ENCODE measurements at places on chromosomes 5 and 9.
A peak's percentile ranks its signal among the peaks of the same experiment; 100 is the strongest.

DNA sequence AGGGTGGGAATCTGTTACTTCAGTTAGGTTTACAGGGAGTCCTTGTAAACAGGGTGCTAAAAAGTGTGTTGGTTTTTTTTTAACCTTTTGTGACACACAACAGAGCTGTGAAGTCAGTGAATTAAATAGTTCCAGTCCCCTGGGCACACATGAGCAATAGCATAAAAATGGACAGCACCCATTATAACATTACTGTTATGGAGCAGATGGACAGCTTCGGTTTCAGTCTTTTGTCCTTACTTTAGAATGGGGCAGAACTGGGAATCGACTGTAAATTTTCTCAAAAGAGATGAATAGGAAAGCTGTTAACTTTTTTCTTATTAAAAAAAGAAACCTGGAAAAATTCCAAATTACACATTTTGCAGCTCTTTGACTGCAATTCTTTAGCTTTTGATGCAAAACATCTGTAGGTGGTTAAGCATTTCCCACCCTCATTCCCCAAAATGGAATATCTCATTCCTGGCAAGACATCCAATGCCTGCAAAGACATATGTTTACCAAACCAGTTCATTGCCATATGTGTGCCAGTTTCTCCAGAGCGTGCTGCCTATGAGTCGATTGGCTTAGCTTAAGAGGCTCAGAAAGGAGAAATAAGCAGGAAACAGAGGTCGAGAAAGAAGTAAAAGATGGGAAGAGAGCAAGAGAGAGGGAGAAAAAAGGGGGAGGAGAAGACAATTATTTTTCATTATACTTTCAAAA, 212.3 kb upstream of the TMEM161B start:
- DNase-seq = no peak

- no peak for DNase-seq
These were observed 307.3 kb upstream of the NREP start for GRCh38 chr5:112064271-112064701.

GRCh38 chr5:7372399-7372798, 23.5 kb upstream of the ADCY2 start:
- no peak for DNase-seq

DNA sequence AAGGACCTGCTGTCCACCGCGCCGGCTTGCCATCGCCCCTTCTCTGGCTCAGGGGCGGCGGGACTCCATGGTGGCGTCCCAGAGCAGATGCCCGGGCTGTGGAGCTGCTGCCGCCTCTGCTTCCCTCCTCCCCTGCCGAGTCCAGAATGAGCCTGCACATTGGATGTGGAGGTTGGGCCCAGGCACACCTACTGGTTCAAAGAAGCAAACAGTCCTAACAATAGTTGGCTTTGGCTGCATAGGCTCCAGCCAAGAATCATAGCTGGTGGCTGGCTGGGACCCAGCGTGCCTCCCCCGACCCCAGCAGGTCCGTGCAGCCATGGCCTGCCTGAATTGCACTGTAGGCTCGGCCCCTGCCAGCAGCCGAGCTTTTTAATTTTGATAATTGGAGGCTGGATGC, 25.8 kb downstream of the ADAMTSL2 start:
- DNase-seq = no peak

- DNase-seq = no peak
These were observed 157.9 kb downstream of the RNF180 start for GRCh38 chr5:64323591-64323990.

DNA sequence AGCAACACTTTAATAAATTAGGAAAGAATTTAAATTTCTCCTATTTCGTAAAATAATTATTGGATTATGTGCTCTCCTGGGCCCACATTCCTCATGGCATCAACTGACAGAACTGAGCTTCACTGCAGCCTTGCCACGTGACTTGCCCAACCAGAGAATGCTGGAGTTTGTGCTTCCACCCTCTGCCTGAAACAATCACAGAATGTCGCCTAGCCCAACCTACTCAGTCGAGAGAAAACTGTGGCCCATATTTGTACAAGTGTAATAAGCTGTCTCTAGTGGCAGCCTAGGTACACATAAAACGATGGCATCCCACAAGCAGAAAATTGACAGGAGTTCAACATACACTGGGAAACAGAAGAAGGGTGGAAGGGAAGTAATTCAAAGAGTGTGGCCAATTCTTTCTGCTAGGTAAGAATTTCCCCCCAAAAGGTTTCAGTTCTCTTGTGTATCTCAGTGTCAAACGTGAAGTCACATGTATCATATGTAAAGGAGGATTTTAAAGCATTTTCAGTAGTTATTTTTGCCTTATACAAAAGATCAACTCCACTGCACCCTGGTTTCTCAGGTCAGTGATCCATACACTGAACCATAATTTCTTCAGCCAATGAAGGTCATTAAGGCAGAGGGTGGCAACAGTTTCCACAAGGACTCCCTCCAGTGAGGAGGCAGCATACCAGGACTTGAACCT, 41.7 kb downstream of the ZNF608 start:
- no peak for DNase-seq

GRCh38 chr9:20526500-20527319, 95.6 kb downstream of the MLLT3 start:
- no peak for DNase-seq

DNA sequence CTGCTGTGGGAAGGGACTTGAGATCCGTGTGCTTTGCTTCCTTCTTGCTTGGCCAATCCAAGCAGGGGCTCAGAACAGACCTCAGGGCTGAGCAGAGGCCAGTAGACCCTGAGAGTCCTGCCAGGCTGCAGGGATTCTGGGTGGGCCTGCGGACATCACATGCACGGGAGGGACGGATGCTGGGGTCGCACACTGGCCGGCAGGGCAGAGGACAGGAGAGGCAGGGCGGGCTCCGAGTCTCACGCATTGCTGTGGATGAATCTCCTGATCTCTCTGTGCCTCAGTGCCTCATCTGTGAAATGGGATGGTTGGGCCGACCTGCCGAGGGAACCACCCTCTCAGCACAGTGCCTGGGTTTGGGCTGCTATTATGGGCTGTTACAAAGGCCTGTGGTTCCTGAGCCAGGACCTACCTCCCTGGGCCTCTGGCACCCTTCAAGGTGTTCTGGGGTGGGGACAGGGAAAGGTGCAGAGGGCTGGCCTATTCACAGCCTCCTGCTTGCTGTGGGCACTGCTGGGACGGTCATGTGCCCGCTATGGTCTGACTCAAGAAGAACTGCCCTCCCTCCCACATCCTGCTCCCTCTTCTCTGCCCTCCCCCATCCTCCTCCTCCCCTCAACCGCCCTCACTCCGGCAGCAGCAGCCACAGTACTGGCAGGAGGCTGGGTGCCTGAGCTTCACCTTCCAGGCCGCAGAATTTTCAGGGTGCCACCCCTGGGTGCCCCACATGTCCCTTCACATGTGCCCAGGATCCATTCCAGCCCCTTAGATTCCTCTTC, 43.3 kb downstream of the NCS1 start:
- DNase-seq = peak; percentile 16

GRCh38 chr9:110058304-110058953, 149.5 kb downstream of the C9orf152 start:
- DNase-seq = peak; percentile 46

DNA sequence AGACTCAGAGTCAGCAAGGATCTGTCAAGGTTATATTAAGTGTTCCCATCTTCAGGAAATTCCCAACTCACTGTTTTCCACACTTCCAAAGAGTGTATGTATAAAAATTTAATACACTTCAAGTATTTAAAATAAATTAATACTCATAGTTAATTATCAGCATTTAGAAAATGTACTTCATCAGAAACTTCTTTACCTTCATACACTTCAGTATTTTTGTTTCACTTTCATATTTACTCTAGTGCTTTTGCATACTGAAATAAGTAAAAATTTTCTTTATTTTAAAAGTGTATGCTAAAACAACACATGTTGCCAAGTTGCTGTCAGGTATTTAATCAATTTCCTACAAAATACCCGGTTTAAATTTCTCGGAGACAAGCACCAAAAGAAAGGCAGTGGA, 16.5 kb downstream of the RICTOR start:
- DNase-seq = peak; percentile 29

DNA sequence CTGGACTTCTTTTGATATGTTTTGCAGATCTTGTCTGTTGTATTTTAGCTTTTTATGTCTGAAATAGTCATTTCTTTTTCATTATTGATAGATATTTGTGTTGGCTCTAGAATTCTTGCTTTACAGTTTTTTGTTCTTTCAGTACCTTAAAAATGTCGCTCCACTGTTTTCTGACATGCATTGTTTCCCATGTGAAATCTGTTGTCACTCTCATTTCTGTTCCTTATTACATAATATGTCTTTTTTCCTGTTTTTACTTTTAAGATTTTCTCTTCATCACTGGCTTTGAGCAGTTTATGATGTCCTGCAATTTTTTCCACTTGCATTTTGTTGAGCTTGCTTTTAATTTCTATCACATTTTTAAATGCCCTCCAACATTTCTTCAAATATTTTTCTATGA, 270.4 kb upstream of the TARS1 start:
- DNase-seq = peak; percentile 70

DNA sequence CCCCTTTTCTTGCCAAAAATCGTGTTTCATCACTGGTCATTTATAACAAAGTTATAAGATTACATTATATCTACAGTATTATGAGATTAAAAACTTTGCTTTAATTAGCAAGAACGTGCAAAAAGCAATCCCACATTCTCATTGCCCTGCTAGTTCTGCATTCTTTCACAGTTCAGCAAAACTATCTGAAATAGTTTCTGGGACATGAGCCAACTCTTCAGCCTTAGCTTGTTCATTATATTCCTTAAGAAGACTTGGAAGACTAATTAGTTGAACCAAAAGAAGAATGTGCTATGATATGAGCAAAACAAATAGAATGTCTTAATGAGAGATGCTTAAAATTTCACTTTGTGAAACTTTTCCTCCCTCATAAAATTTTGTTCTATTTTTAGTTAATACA, 76.7 kb downstream of the ITGA1 start:
- DNase-seq = no peak

DNA sequence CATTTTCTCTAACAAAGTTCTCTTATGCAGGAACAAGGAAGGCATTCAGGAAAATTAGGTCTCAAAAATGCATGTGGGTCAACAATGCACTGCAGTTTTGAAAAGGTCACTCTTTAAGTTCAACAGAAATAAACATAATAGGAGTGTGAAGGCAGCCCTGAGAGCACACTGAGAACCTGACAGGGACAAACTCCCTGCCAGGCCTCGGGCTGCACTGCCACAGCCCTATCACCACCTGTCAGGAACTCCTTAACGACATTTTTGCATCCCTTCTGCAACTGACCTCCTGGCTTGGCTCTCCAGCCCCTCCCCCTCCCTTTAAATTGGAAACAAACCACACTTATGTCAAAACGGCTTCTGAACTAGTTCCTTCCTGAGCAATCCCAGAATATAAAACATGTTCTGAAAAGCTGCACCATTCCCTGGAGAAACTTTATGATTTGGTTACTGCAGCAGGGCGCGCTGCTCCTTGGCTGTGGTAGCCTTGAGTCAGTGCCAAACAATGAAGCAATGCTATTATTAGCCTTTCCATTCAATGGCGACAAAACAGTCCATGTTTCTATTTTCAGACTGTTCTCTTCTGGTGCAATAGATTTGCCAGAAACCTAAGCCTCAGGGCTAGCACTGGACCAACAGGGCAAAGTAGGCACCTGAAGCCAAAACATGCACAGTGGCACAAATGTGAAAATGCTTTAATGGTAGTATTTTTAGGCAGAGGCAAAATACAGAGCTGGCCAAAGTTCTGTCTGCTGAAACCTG, 160.1 kb upstream of the ZNF608 start:
- peak; percentile 46 for DNase-seq

- DNase-seq = no peak
These were observed 107.0 kb downstream of the NR6A1 start for GRCh38 chr9:124664143-124664542.

DNA sequence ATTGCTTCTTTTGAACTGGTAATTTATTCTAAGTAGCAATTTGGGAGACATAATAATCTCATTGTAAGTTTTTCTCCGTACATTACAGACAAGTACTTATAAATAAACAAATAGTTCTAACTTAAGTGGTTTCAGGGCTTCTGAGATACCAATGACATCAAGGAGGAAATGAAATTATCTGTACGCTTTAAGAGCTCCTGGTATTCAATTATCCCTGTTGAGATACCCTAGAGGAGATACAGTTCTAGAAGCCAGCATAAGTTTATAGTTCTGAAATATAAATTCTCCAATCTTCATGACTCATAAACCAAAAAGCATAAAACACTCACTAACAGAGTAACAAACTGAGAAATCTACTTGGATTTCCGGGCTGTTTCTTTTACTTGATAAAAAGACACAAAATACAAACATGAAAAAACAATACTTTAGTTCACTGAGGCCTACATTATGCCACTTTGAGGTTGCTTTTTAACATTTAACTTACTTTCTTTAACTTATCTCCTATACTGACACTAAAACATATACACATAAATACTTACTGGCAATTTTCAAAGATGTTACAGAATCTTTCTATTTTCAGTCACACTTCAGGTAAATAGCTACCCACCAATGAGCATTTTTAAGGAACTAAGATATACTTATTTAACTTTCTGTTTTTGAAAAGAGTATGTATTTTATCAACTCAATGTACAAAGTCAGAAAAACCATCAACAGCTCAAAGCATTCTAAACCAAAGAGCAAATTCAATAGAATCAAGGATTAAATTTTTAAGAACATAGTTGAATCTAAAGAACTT, 7.5 kb downstream of the DCTN4 start:
- DNase-seq = no peak

DNA sequence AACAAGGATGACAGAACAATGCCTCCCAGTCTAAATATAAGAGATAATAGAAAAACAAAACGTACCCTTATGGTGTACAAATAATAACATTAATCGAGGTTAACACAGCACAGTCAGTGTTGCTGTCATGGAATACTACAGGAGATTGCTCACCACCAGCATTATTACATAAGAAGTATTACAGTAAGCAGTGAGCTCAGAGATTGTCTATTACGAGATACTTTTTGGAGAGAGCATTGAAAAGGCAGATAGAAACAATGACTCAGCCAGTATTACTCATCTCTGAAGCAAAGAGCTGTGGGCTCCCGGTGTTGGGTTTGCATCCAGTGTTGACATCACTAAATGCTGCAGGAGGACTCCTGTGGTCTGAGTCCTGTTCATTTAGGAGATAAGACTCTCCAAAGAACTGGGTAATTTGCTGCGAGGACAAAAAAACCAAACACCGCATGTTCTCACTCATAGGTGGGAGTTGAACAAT, 191.9 kb upstream of the SEMA6A start:
- no peak for DNase-seq

DNA sequence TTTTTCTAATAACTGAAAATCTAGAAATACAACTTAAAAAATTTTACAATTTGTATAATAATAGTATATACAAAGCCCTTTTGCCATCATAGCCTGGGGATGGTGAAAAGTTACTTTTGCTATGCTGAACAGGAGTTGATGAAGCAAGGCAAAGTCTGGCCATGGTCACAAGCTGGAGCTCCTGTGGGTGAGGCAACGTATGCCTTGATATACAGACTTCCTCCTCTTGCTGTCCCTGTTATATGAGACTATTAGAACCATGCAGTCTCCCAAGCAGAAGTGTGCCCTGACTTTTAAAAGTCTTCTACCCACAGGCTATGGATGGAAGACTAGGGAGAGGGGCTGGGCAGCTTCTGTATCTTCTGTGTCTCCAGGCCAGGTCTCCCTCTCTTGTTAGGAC, 15.7 kb downstream of the FAM151B start:
- peak; percentile 14 for DNase-seq
